ENCODE measurements at places on chromosomes 7 and 10.

DNA sequence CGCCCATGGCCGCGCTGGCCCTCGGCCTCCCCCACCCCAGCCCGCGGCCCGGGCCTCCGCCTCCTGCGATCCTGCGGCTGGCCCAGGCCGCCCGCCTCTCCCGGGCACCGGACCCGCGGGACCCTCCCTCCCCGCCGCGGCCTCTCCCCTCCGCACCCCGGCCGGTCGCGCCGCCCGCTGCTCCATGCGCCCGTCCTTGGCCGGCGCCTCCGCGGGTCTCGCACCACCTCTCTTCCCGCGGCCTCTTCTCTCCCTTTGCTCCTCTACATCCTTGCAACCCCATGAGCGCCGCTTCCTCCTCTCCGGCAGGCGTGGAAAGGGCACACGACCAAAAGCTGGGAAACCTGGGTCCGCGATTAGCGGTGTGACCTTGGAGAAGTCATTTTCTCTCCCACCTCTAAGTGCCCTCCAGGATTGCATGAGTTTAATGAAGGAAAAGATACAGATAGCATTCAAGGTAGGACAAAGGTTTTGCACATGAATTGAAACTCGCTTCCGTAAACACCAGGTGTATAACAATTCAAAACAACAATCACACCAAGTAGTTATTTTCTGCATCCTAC, 448 bp upstream of the SRPK2 start:
- DNase-seq = no peak

DNA sequence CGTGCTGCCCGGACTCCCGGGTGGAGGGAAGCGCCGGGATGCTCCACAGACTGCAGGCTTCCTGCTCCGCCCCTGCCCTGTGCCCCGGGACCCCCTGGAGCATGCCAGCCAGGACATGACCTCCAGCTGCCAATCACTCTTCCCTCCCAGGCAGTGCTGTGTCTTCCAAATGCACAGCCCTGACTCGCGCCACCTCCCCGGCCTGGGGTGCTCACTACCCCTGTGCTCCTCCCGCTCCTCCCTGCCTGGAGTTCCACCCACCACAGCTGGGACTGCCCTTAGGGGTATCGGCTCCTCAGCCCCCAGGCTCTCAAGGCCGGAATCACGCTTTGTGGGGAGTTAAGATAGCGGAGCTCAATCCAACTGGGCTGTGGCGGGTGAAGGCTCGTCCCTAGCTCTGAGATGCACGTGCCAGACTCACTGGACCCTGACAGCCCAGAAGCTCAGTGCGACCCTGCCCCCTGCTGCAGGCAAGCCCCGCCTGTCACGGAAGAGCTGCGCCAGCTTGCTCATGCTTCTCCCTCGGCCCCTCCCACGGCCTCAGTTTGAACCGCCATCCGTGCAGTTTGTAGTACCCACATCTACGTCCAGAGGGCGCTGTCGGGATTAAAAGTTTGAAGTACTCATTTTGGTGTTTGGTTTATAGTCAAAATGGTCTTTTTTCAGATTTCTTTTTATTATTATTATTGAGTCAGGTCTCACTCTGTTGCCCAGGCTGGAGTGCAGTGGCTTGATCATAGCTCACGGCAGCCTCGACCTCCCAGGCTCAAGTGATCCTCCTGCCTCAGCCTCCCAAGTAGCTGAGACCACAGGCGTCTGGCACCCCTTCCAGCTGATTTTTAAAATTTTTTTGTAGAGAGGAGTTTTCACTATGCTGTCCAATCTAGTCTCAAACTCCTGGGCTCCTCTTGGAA, 142.5 kb upstream of the TCERG1L start:
- DNase-seq = peak; percentile 72

DNA sequence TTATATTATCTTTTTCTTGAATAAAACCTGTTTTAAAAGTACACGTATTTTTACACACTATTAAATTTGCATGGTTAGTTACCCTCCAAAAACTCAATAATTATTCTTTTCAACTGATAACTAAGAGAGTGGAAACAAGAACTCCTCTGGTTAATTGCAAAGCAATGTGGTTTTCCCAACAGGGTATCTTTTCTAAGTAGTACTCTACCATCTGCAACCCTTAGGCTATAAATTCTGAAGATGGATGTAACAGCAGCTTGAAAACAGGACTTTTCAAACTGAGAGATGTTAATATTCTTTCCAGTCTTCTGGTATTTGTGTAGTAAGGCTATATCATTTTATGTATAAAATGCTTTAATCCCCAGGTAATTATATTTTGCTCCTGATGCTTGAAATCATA, 916.1 kb upstream of the POT1 start:
- no peak for DNase-seq

- no peak for DNase-seq
Observed at GRCh38 chr7:41133690-41134299, 569.1 kb downstream of the INHBA start.

- no peak for DNase-seq
Observed at GRCh38 chr10:91410638-91411371, 661 bp downstream of the HECTD2 start.

GRCh38 chr7:98202367-98203195, 8.7 kb upstream of the BHLHA15 start:
- no peak for DNase-seq

DNA sequence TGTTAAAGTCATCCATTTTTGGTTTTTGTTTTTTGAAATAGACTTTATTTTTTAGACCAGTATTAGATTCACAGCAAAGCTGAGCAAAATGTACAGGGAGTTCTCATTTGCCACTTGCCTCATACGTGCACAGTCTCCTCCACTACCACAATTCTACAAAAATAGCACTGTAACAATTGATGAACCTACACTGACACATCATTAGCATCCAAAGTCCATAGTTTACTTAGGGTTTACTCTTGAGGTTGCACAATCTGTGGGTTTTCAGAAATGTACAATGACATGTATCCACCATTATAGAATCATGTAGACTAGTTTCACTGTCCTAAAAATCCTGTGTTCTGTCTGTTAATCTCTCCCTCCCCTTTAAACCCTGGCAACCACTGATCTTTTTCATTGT, 125.8 kb upstream of the PDSS1 start:
- DNase-seq = no peak

GRCh38 chr7:151868396-151869108, 8.4 kb downstream of the PRKAG2 start:
- DNase-seq = no peak

DNA sequence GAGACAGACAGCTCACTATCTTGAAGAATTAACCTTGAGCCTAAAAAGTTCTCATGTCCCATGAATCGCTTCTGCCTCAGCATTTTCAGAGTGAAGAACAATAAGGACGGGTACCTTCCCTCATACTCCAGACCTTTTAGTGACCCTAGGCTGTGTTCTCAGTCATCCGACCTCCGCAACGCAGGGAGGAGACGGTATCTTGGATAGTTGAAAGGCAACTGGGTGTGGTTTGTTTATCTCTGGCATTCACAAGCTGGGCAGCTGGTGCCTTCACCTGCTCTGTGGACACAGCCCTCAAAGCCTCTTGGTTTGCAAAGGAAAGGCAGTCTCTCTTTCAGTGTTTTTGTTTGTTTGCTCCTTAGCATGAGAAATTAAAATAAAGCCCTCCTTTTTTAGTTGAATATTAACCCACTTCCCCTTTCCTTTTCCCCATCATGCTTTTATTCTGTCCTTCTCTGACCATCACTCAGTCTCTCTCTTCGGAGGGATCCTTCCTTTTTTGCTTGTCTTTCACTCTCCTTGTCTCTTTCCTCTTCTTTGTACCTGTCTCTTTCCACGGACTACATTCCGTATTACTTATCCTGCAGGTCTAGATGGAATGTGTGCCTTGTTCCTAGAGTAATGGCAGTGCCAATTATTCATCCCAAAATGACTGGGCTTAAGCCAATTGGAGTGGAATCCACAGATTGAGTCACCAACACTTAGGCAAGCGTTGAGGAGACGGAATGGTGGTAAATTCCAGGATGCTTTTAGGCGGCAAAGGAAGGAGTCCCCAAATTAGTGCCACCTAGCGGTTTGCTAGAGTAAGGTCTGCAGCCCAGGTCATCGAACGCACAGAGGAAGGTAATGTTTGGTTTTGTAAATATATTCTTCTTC, 45.8 kb downstream of the PRR15 start:
- DNase-seq = no peak

DNA sequence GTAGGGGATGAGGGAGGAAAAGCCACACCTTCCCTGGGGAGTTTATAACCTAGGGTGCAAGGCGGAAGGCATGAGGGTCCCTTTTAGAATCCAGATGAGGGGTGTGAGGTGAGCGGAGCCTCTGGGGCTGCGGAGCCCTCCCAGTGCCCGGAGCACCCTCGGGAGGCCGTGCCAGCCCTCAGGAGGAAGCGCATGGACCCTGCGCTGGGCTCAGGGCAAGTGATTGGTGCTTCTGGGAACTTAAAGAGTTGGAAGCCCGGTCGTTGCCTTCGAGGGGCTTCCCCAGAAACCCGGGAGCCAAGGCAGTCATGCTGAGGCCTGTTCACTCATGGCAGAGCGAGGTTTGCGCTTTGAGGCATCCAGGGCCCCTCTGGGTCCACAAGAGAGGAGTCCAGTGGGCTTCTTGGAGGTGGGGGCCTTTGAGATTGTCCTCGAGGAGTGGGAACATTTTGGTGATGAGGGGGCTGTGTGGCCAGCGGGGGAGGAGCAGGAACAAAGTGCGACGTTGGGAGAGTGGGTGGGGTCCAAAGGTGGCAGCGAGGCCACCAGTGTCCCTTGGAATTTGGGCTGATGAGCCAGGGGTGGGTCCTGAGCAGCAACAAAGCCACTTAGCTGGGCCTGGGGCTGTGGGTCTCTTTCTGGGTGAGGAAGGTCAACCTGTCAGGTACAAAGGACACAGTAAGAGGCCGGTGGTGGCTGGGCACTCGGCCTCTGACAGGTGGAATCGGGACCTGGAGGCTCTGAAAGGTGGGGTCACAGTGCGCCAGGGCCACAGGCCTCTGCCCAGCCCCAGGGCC, 79.9 kb downstream of the MKI67 start:
- no peak for DNase-seq

DNA sequence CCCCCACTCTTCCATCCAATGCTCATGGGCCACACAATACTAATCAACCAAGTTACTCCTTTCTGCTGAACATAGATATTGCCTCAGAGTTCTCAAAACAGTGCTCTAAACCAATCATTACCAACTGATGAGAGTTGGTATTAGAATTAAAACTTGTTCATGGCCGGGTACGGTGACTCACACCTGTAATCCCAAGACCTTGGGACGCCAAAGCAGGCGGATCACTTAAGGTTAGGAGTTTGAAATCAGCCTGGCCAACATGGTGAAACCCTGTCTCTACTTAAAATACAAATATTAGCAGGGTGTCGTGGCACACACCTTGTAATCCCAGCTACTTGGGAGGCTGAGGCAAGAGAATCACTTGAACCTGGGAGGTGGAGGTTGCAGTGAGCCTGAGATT, 8.2 kb downstream of the TM9SF3 start:
- no peak for DNase-seq

DNA sequence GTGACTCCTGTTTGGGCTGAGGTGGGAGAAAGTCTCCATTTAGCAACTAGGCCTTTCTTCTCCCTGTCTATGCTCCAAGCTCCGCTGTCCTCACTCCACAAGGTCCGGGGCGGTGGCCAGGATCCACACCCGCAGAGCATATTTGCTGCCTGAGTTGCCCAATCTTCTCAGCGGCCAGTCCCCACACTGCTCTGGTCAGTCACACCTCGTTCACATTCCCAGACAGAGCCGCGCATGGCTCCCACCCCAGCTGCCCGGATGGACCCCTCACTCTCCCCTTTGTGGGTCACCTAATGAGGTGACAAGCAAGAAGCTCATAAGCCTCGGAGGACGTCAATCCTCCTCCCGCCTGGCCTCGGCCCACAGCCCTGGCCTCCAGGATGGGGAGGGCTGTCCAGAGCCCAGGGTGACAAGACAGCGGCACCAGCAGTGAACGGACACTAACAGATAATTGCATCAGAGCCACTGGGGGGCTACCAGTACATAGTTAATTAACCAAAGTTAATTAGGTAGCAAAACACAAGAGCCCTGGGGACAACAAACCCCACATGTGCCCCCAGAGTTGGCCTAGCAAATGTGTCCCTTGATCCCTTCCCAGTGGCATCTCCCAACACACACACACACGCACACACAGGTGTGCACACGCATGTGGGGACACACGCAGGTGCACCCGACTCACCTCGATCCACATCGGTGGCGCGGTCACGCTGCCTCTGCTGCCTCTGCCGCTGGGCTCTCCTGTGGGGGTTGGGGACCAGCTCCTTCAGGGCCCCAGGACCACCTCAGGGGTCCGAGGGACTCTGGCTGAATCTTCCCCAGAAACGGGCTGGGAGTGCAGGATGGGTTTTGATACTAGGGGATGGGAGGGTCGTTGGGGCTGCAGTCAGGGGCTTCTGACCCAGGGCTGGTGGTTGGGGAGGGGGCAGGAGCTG, 11.8 kb downstream of the EPHA1 start:
- DNase-seq = peak; percentile 21
